Epithelial cell of proximal tubule (primary cell): ENCODE measurements at places on chromosomes 3 and 15. TPM values are rescaled to one million over a fixed set of nuclear protein-coding genes. Genes with fewer than 3 reads are reported as not detected.

DNA sequence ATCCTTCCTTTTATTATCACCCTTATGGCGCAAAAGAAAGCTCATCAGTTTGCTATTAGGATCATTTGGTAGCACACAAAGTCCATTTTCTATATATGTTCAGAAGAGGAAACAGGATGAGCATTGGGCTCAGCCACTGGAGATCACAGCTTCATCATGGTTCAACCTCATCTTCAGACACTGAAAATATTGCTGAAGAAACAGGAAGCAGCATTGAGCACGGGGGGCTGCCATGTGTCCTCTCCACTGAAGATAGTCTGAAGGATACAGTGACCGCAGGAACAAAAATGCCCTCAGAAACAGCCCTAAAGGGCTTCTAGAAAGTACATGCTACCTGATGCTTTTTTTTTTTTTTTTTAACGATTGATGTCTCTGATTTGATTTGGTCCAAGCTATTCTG is 835.3 kb upstream of the CFAP20DC start:
- no peak for DNase-seq

- DNase-seq = no peak
Observed at GRCh38 chr3:172186607-172187006, 147.2 kb downstream of the FNDC3B start.

GRCh38 chr3:24963762-24964625 is 464.1 kb upstream of the RARB start:
- DNase-seq = no peak

DNA sequence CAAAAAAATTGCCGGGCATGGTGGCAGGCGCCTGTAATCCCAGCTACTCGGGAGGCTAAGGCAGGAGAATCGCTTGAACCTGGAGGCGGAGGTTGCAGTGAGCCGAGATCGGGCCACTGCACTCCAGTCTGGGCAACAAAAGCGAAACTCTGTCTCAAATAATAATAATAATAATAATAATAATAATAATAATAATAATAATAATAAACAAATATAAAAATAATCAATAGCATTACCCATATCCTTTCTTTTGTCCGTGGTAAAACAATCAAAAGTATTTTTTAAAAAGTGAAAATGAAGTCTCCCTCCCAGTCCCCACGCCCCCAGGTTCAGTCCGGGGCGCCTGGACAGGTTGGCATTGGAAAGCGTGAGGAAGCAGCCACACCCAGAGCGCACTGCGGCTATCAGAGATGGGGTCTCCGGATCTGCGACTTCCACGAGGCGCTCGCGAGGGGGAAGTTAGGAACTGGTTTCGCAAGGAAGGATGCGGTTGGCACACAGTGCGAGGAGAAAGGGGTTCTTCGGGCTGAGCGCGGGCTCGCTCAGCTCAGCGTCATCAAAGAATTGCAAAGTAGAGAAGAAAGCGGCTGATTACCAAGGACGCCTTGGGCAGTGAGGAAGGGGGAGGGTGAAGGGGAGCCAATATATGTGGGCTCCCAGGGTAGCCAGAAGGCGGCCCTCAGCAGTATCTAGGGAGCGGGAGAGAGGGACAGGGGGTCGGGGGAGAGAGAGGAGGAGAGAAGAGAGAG is 69.5 kb upstream of the EPHB3 start:
- DNase-seq = no peak

EPHB3 gene
- 0.07 and 0.92 TPM in 2 replicates for total RNA-seq

- DNase-seq = no peak
Observed at GRCh38 chr3:101521211-101521701, 8.2 kb upstream of the SENP7 start.

AVEN gene
- total RNA-seq = 25.3 and 29.5 TPM in 2 replicates

ZNF502 gene
- total RNA-seq = 2.2 and 4.7 TPM in 2 replicates

DNA sequence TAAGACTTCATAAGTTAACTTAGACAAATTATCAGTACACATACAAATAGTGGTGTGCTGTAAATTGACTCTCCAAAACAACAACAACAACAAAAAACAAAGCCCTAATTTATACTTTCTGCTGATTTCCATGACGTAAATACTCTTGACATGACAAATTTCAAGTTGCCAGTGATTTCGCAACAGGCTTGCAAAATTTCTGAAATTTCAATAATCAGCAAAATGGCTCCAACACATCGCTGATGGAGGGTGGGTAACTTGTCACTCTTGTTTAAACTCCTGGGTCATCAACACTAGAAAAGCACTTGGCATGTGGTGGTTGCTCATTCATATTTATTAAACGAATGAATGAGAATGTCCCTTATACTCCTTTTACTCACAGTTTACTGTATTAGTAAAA is 205.2 kb upstream of the SATB1 start:
- no peak for DNase-seq

PRR20G gene
- total RNA-seq = not detected in 2 replicates

- DNase-seq = no peak
Observed at GRCh38 chr3:116032176-116032575, 408.9 kb downstream of the GAP43 start.

MAP2K5 gene
- total RNA-seq = 2.8 and 3.2 TPM in 2 replicates

FMN1 gene
- 2.7 and 4.3 TPM in 2 replicates for total RNA-seq

GRCh38 chr15:68316061-68316804 is 38.7 kb downstream of the FEM1B start:
- DNase-seq = no peak

DNA sequence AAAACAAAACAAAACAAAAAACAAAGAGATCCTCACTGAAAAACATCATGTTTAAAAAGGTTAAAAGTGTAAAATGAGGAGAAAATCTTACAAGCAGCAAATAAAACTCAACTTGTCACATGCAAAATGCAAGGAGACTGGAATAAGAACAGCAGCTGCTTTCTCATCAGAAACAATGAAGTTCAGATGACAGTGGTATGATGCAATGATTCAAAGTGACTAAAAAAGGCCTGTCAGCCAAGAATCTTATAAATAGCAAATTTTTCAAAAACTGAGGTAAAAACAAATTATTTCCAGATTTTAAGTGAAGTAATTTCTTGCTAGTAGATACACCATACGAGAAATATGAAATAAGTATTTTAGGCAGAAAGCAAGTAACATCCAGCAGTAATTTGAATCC is 68.6 kb upstream of the EPHA3 start:
- DNase-seq = no peak

GRCh38 chr3:73036694-73037591 is 24.5 kb upstream of the EBLN2 start:
- DNase-seq = no peak

DNA sequence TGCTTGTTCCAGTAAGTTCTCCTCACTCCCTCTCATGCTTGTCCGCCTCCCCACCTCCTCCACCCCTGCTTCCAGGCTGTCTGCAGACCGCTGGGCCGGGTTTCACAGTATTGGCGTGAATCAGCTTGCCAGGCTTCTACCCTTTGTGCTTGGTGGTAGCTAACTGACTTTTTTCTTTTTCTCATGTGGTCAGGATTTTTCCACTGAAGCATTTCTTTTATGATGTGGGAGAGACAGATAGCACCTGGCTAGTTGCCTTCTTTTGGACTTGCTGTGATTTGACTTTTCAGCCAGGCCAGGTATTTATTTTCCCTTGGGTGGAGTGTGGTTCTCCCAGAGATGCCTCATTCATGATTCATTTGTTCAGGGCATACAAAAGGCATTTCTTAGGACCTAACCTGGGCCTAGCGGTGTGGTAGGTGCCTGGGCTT is 60.6 kb downstream of the ST6GAL1 start:
- DNase-seq = peak; percentile 53

GRCh38 chr3:170799009-170799408 is 71.0 kb downstream of the RPL22L1 start:
- DNase-seq = no peak

DNA sequence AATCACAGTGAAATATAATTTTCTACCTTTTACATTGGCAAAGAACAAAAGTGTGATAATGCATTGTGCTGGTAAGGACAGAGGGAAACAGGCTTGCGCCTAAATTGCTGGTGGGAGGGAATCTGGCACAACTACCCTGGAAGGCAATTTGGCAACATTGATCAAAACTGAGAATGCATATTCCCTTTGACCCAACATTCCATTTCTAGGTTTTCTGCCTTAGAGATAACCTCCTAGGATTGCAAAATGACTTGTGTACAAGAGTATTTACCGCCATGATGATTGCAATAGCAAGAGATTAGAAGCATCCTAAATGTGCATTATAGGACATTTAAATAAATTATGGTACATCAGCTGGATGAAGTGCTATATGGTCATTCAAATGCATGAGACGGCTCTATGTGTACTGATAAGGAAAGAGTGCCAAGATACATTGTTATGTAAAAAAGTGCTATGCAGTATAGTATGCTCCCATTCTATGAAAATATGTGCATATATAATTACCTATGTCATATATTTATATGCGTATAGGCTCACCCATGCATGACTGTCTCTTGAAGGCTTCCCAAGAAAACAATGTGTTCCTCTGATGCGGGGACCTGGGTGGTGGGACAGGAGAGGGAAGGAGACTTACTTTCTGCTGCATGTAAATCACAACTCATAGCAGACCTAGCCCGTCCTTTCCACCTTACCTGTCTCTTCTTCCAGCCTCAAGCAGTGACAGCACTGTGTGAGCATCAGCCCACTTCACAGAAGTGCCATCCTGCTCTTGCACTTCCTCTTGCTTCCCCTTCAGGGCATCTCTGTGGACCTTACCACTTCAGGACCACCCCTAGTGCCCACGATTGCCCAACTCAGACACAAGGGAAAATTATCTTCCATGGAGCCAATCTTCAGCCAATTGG is 249.9 kb upstream of the TLE3 start:
- DNase-seq = no peak

DUOX2 gene
- not detected in 2 replicates for total RNA-seq

NAALADL2 gene
- total RNA-seq = 1.0 and 2.9 TPM in 2 replicates

GRCh38 chr3:169699070-169699469 is 35.6 kb upstream of the MECOM start:
- no peak for DNase-seq

IL1RAP gene
- 4.4 and 7.7 TPM in 2 replicates for total RNA-seq

DNA sequence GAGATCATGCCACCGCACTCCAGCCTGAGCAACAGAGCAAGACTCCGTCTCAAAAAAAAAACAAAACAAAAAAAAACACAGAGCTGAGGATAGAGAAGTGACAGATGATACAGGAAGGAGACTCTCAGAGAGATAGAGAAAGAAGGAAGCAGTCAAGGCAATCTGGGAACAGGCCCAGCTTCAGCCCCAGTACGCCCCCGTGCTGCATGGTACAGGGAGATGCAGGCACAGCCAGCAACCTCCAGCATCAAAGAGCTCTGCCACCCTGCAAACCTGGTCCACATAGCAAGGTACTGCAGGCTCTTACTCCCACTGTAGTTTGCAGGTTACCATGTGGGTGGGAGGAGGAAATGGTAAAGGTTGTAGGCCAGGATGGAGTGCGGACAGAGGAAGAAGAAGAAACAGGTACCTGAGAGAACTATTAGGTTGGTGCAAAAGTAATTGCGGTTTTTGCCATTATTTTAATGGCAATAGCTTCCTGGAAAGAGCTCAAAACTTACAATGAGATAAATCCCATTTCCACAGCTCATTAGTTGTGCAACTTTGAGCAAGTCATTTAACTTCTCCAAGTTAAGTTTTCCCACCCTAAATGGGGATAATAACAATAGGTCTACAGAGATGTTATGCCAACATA is 253.0 kb downstream of the ARRDC4 start:
- DNase-seq = no peak

DNA sequence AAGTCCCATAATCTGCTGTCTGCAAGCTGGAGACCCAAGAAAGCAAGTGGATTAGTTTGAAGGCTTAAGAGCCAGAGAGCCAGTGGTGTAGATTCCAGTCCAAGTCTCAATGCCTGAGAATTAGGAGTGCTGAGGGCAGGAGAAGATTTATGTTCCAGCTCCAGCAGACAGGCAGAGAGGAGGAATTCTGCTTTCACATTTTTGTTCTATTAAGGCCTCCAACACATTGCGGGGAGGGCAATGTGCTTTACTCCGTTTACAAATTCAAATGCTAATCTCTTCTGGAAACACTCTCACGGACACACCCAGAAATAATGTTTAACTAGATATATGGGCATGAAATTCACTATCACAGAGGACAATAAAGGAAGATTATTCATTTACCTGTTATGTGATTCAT is 54.0 kb downstream of the DPH6 start:
- peak; percentile 4 for DNase-seq

C3orf38 gene
- total RNA-seq = 15.3 and 16.5 TPM in 2 replicates

DNA sequence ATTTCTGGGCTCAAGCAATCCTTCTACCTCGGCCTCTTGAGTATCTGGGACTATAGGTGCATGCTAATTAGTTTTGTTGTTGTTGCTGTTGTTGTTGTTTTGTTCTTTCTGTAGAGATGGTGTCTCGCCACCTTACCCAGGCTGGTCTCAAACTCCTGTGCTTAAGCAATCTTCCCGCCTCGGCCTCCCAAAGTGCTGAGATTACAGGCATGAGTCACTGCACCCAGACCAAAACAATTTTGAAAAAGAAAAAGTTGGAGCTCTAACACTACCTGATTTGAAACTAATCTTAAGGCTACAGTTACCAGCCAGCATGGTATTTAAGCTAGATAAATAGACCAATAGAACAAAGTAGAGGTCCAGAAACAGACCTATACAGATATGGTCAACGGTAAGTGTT is 29.8 kb downstream of the KPNA1 start:
- no peak for DNase-seq

DNA sequence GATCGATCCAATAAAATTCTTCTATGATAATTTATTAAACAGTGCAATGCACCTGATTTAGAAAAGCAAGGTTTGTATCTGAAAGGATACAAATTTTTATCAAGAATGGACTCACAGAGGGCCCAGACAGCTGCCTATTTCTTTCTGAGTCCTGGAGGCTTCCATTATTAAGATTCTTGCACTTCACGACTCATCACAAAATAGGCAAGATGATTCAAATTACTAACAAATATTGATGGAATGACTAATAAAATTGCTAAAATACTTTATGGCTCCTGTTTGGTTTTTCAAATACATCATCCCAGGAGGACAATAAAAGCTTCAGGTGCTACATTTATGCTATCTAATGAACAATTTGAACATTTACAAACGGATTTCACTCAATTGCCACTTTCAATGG is 483.0 kb upstream of the AGTR1 start:
- no peak for DNase-seq

DNA sequence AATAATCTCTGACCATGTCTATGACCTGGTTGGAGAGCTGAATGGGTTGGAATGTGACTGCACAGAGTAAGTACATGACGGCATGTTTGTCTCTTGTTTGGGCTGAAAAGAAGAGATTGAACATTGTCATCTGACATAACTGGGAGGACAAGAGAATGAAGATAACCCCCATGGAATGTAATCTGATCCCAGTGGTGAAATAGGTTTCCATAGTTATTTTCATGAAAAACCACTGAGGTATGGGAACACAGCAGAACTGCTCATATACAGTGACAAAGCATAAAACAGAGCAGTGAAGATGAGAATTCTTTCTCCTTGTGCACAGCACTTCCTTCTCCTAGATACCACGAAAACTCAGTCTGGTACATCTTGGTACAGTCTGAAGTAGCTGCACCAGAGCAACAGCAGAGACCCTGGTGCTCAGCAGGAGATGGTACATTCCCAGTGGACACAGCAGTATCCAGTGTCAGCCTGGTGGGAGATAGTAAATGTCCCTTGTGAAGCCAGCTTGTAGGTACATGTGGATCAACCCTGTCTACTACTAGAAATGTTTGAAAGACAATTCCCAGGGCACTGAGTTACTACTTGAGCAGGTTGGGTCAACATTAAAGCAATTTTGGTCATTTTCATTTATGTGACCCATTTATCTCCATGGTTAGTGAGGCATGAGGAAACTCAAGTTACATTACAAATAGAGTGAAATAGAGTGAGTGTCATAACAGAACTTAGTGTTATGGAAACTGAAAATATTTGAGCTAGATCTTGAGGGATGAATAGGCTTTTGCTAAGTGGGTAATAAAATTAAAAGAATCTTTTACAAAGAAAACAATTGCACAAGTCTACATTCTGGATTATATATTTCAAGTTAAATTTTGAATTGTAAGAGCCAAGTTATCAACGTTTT is 178.3 kb downstream of the SUCNR1 start:
- no peak for DNase-seq
